ENCODE measurements at places on chromosomes 2 and 18.
A peak's percentile ranks its signal among the peaks of the same experiment; 100 is the strongest.

- peaks cover 27% of the 10 kb centered on the region for H3K4me1 ChIP-seq
- H3K4me3 ChIP-seq: no peak overlapping the region
- no peaks in the 10 kb centered on the region for H3K27me3 ChIP-seq
- peak overlapping the region; percentile 10 for H3K27ac ChIP-seq
- DNase-seq: no peak
These were observed 70.0 kb downstream of the ANKRD44 start for GRCh38 chr2:197240421-197241041.

- no peaks in the 10 kb centered on the region for H3K36me3 ChIP-seq
- DNase-seq: no peak
- H3K4me3 ChIP-seq: no peak overlapping the region
- no peaks in the 10 kb centered on the region for H3K4me1 ChIP-seq
These were observed 486.9 kb upstream of the RAB6C start for GRCh38 chr2:129492548-129492947.

DNA sequence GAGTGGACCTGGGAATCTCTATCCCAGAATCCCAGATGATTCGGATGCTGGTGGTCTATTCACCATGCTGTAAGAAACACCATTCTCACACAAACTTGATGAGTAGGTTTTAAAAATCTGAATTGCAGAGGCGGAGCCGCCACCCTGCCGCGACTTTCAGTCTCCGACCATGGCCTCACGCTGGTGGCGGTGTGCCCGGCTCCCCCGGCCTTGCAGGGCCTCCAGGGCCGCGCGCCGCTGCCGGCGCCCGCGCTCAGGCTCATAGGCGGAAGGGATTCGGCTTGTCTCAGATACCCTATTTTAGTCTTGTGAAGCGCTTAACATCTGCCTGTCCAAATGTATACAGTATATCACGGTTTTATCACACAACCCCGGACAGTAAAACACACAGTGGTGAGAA is 2.6 kb upstream of the PPM1B start:
- no peaks in the 10 kb centered on the region for H3K36me3 ChIP-seq
- H3K27me3 ChIP-seq: no peaks in the 10 kb centered on the region
- H3K27ac ChIP-seq: no peak overlapping the region
- no peak overlapping the region for H3K4me3 ChIP-seq
- peaks cover under 1% of the 10 kb centered on the region for H3K4me1 ChIP-seq

GRCh38 chr2:120231974-120232635 is 8.9 kb upstream of the TMEM185B start:
- DNase-seq: peak; percentile 77
- H3K27ac ChIP-seq: peak overlapping the region; percentile 90
- peak overlapping the region; percentile 40 for H3K4me3 ChIP-seq
- no peaks in the 10 kb centered on the region for H3K4me1 ChIP-seq
- no peaks in the 10 kb centered on the region for H3K27me3 ChIP-seq

- H3K36me3 ChIP-seq: no peaks in the 10 kb centered on the region
- DNase-seq: peak; percentile 8
- H3K27ac ChIP-seq: no peak overlapping the region
- no peaks in the 10 kb centered on the region for H3K27me3 ChIP-seq
- H3K4me1 ChIP-seq: no peaks in the 10 kb centered on the region
These were observed 25.2 kb upstream of the ACVR1 start for GRCh38 chr2:157901325-157901724.

GRCh38 chr18:27717816-27718215 is 459.1 kb downstream of the CDH2 start:
- no peaks in the 10 kb centered on the region for H3K27me3 ChIP-seq
- no peaks in the 10 kb centered on the region for H3K36me3 ChIP-seq
- no peak overlapping the region for H3K4me3 ChIP-seq

Measured in stomach (tissue), 19 donors.